ENCODE measurements at places on chromosomes 4 and X.

- no peak for DNase-seq
These were observed 32.7 kb upstream of the PSAPL1 start for GRCh38 chr4:7467471-7467870.

DNA sequence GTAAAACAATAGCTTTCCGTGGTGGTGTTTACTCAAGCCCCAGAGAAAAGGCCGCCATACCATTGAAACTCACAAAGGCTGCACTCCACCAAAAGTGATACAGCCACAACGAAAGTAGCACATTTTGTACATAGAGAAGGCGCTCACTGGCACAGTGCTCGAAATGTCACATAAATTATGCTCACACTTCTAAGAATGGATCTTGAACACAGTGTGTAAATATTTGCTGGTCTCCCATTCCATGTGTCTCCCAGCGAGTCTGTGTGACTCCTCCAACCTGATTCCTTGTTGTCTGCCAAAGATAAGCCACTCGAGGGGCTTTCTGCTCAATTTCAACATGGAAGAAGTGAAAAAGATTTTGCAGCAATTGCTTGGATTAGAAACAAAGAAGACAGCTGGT is 234.0 kb upstream of the VCX3A start:
- no peak for DNase-seq

DNA sequence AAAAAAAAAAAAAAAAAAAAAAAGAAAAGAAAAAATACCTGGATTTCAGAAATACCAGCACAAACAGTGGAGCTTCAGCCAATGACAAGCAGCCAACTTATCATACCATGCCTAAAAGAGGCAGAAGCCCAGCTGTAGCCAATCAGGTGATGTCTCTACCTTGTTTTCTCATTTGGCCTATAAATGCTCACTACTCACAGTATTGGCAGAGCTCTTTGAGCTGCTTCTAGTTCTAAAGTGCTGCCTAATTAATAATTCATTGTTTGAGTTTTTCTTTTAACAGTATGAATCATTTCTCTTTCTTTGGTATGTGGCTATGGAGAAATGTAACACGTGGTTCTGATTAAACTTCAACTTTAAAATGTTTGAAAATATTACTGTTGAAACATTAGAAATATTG is 188.8 kb upstream of the TECRL start:
- no peak for DNase-seq

DNA sequence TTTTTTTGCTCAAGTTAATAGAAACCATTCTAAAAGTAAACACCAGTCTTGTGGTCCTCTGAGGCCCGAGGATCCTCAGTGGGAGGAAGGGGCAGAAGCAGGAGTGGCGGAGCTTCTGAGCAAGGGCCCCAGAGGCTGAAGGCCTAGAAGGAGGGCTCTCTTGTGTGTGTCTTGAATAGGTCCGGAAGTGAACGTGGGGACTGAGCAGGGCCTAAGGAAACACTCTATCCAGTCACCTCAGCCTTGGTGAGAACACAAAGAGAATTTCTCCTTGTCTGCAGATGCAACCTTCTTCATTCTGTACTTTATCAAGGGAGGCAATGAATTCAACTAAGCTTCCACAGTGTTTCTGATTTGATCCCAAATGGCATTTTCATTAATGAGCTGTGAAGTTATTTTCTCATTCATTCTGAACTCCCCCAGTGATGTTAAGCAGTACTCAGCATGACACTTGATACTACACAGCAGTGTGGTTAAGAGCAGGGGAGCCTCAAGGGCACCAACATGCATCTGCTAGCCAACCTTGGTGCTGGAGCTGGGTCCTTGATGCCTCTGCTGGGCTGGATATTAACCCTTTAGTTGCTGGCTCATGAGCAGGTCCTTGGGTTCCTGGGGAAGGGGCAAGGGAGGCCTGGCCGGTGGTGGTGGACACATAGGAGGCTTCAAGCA is 64.7 kb downstream of the RBM47 start:
- no peak for DNase-seq

DNA sequence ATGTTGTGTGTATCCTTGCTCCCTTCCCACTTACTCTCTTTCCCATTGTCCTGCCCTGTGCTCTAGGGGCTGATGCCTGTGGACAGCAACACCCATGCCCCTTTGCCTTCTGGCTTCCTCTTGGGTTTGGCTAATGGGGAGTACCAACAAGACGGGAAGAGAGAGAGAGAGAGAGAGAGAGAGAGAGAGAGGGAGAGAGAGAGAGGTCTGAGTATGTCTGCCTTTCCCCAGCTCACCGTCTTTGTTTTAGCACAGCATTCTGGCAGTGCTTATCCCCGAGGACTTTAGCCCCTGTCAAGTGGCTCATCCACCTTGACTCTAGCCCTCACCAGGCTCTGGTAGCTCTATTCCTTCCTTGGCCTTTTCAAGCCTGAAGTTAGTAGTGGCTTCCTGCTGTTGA is 128.0 kb downstream of the SLC4A4 start:
- no peak for DNase-seq

DNA sequence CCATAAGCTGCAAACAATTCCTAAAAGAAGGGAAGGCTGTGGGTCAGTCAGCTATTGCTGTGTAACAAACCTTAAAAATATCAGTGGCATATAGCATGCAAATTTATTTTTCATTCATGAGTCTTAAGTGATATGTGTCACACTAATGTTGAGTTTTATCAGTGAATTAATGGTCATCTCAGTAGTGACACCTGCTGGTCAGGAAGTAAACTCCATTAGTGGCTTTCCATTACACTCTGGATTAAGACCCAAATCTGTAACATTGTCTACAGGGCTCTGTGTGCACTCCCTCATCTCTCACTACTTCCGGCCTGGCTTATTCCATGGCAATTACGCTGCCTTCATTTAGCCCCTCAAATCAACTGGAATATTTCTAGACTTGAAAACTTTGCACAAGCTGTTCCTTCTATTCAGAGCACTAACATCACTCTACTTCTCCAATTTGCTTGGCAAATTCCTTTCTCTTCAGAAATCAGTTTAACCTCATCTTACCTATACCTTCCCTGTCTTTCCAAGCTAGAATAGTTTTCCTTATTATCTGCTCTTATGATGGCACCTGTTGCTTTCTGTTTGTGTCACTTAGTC is 217.3 kb upstream of the TAPT1 start:
- no peak for DNase-seq

DNA sequence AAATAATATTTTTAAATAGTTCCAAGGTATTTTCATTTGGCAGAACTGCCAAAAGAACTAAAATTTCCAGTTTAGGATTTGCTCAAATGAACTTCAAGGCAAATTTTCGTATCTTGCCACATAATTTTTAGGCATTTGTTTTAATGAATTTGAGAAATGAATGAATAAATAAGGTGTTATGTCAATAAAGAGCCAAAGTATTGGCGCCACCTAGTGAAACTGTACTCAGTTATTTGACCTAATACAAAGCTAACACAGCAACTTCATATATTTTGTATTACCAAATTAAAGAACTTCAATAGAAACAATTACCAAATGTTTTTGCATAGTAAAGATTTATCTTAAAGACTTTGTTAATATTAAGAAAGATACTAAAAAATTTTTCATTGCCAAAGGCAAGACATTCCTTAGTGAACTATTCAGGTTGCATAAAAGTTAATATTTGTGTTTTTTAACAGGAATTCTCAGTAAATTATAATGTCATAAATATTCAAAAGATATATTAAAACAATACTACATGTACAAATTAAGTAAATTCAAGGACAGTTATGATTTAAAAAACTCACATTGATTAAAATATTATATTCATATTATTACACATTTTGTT is 50.3 kb downstream of the STPG2 start:
- DNase-seq: no peak

- DNase-seq: no peak
These were observed 25.9 kb downstream of the SMIM31 start for GRCh38 chr4:164779811-164780216.

Data from T1000 (cell line).